CD4-positive, alpha-beta T cell treated with Interleukin-12 subunit alpha and Interleukin-12 subunit beta, for 1 hour (primary cell): ENCODE measurements at places on chromosomes 4 and X.

GRCh38 chrX:639151-639550, 8.6 kb downstream of the SHOX start:
- no peak for DNase-seq

DNA sequence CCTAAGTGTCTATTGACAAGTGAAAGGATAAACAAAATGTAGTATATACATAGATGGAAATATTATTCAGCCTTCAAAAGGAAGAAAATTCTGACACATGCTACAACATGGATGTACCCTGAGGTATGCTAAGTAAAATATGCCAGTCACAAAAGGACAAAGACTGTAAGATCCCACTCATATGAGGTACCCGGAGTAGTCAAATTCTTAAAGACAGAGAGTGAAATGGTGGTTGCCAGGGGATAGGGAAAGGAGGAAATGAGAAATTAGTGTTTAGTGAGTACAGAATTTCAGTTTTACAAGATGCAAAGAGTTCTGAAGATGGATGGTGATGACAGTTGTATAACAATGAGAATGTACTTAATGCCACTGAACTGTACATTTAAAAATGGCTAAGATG, 102.3 kb upstream of the NAP1L5 start:
- DNase-seq = no peak

DNA sequence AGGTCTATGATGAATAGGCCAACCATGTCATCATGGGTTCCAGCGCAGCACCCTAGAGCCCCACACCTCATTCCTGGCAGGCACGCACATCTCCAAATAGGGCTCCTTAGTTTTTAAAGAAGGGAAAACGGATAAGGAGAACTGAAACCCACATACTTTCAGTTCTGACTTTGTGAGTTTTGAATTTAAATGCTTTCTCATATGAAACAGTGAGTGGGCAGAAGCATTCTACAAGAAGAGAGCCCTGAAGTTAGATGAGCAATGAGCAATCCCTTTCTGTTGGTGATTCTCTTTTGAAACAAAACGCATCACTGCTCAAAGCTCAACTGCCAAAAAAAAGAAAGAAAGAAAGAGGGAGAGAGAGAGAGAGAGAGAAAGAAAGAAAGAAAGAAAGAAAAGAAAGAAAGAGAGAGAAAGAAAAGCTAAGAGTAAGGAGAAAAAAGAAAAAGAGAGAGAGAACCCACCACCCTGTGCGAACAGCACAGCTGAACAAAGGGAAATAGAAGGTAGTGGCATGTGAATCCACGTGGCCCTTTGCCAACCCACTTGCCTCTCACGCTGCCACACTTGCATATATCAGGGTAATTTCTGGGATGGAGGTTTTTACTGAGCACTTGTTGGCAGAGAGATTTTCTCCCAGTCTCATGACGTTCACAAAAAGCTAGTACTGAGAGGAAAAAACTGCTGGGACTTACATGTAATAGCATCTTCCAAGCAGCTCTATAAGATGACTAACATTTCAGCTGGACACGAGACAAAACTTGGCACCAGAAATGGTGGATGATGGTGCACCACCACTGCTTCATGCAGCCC, 31.0 kb downstream of the TMSB4X start:
- DNase-seq = no peak

DNA sequence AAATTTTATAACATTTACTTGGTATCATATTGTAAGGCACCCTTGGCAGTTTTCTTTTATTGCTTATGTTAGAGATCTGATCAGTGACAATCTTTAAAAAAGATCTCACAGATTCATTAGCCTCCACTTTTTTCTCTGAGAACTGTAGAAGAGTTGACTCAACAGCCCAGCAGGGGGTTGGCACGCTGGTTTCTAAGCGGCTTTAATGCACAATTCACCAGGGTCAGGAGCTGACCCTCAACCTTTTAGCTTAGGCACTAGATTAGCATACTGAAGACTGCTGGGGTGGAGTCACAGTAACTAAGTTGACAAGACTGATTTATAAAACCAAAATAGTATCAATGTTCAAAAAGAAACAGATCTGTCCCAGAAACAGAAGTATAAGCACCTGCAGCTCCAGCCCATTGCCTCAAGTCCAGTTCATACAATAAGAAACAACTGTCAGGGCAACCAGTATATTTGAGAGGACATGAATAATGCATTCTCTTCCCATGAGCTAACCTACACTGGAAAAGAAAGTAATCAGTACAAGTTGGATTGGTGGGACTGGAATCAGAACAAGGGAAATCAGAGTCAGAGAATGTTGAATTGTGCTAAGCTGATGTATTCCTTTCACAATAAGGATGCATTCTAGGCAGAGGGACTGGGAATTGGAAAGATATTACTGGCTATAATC, 77.6 kb downstream of the PDE5A start:
- no peak for DNase-seq

- DNase-seq = no peak
Measured at GRCh38 chr4:85870298-85871083, 395.5 kb downstream of the ARHGAP24 start.

DNA sequence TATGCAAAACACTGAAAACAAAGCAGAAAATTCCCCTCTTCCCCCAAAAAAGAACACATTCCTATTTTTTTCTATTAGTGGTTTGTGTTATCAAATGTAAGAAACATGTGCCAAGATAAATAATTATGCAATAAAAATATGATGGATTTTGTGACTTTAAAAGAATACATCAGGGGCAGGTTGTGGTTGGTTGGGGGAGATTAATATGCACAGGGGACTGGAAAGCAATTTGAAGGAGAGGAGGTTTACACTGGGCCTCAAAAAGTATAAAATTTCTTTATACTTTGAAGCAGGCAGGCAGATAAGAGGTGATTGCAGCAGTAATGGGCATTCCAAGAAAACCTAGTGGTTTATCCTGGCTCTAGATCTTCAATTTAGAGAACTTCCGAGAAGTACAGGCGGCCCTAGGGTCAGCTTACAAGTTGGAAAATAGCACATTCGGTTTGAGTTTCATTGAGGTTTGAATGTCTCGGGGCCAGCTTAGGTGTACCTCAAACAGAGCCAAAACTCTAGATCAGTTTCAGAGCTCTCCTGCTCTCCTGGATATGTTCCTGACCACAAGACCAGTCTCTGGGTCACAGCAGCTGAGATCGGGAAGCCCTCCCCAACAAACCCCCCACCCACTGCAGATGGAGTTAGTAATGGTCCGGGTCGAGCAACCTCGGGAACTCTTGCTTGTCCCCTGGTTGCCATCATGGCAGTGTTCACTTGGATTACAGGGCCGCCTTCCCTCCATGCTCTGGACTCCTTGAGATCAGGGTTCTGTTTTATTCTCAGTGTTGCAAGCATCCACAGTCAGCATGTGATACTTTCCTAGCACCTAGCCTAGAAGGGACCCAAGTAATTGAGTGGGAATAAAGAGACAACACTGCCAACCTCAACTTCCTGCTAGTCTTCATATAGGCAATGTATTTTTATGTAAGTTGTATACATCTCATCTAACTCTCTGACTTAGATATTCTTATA, 112.1 kb upstream of the DDIT4L start:
- DNase-seq = no peak

DNA sequence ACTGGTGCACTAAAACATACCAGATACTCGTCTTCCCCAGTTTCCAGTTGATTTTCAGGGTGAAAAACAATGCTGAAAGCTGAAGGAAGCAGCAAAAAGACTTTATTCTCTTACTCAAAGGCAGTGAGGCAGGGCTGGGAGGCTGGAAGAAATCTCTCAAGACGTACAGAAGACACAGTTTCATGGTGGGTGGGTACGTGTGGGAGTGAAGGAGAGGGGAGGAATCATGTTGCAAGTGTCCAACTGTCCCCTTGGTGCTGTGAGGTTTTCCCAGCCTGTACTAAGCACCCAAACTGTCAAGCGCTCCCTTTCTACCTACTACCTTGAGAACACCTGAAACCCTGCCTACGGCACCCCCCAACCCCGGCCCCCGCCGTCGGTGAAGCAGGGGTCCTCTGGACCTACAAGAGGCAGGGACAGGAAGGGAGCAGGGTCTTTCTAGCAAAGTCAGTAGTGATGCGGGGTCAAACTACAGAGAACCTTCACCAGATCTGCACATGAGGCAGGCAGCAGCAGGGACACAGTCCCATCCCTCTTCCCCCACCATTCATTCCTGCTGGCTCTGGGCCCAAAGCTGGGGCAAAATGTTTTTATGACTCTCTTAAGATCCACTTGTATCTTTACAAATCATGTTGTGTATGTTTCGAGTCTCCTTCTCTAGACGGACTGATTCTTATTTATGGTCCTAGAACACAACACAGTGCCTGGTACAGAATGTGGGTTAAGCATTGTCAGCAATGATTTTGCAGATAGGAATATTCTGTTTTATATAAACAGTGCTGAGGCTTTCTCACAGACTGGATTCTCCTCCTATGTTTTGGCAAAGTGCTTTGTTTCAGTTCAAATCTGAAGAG, 2.4 kb upstream of the SETD7 start:
- no peak for DNase-seq

DNA sequence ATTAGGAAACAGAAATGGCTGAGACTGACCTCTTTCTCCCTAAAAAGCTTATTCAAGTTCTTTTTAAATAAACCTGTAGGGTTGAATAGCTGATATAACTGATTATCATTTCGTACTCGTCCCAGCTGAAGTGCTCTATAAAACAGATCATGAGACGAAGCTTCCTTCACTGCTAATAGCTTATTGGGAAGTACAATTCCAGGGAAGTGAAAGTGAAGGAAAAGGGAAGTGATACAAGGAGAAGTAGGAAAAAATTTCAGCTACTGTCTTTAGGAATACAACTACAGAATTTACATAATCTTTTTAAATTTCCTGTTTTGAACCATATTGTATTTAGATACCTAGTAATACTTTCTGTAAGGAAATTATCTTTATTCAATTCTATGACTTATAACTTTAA, 103.0 kb downstream of the SNCA start:
- no peak for DNase-seq

DNA sequence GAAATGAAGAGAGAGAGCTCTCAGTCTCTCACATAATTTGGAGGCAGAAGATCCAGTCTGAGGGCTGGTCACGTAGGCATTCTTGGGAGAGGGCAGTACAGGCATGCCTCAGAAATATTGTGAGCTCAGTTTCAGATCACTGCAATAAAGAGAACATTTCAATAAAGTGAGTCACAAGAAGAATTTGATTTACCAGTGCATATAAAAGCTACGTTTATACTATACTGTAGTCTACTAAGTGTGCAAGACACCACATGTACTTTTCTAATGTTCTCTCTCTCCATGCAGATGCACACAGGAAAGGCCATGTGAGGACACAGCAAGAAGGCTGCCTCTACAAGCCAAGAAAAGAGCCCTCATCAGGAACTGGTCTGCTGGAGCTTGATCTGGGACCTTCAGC, 583.5 kb upstream of the FAT1 start:
- no peak for DNase-seq

DNA sequence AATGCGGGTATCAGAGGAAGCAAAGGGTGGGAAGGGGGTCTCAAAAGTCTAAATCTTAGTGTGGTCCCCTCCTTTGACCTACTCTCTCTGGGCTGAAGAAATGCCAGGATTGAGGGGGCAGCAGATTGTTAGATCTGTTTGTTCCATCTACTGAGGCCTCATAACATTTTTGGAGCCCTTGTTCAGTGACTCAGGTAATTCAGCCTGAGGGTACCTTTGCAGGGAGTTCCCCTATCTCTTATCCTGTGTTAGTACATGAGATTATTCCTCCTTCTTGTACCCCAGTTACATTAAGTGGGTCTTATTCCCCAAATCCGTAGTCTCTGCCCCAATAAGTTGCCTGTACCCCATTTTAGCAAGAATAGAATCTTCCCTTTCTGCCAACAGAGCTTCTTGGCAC, 79.0 kb downstream of the RTL9 start:
- no peak for DNase-seq

DNA sequence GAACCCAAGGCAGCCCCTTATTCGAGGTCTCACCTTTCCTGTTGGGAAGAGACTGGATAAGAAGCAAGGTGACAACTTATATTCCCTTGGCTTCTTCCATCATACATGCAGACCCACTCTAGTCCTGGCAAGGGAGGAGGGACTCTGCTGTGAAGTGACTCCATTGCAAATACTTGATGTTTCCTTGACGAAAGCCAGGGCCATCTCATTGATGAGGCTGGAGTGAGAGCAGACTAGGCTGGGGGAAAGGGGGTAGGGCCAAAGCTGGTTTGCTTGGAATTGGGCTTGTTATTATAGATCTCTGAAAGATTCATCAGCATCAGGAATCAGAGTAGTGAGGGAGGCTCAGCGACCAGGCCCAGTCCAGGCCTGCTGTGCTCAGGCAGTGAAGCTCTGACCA, 2.3 kb upstream of the NHSL2 start:
- DNase-seq = no peak

GRCh38 chrX:69046996-69047490, 118.2 kb downstream of the PJA1 start:
- no peak for DNase-seq

DNA sequence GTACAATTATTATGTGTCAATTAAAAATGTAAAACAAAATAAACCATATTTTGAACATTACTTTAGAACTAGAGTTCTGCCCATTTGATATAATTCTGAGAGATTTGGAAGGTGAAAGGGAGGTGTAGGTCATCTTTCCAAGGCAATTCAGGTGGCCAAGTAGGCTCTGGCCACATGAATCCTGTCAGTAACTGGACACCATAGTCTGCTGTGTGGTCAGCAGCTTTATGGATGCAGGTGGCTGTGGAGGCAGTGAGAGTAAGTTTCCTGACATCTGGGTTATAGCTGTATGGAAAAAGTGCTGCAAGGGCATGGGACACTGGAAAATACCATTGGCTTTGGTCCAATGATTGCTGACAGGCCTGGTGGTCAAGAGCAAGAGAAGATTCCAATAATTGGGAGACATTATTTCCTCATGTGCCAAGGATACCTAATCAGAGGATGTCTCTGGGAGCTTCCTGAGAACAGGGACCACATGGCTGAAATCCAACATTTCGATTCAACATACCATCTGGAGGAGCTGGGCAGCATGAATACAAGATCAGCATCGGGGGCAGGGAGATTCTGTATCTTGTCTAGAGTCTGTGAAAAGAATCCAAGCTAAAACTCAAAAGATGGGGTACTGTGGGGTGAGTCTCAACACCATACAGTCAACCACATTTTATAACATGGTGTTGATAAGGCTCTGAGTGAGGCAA, 523.1 kb downstream of the MID1IP1 start:
- DNase-seq = no peak

GRCh38 chrX:27439771-27440170, 23.4 kb downstream of the PPP4R3C start:
- DNase-seq = no peak

GRCh38 chr4:106172861-106173260, 143.1 kb downstream of the TBCK start:
- no peak for DNase-seq

DNA sequence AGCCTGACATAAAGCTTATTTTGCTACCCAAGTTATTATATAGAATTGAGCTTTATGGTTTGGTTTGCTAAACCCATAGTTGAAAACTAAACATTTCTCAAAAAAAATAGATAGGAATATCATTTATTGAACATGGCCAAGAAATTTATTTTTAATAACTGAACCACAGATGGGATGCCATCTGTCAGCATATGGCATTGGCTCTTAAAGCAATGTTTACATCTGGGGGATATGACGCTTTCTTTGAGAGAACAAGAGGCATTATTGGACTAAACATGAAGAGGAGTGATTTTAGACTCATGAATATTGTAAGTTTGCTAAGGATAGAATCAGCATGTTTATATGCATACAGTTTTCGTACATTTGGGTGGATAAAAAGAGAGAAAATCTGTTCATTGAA, 132.6 kb upstream of the SLIT2 start:
- DNase-seq = no peak

GRCh38 chr4:136281889-136282288, 1250.4 kb downstream of the PCDH18 start:
- no peak for DNase-seq

- DNase-seq = no peak
Measured at GRCh38 chrX:78693536-78693935, 34.4 kb upstream of the RTL3 start.

GRCh38 chr4:90165883-90166282, 38.7 kb downstream of the CCSER1 start:
- no peak for DNase-seq
